NCI-H1436 treated with DMSO at 0.1 percent for 48 hours (cell line): ENCODE measurements at places on chromosomes 5 and 9.
A peak's percentile ranks its signal among the peaks of the same experiment; 100 is the strongest.

DNA sequence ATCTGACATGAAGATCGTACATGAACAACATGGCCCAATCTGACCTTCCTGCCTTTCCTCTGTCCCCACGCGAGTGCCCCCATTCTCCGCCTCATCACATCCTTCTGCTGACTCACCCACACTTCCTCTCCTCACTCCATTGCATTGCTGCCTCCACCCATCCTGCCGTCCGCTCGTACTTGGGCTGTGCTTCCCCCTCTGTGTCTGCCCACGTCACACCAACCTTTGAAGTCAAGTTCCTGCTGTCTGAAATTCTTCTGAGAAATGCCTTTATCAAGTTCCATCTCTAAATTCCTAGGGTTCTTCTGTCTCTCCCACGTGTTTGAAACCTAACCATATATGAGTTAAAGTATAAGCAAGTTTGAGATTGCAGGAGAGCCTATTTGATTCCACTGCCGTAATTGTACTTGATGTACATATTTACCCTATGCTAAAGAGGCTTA lies 18.0 kb upstream of the STARD4 start:
- DNase-seq: no peak

GRCh38 chr5:141868541-141868940 lies 9.7 kb downstream of the PCDH1 start:
- no peak for DNase-seq

DNA sequence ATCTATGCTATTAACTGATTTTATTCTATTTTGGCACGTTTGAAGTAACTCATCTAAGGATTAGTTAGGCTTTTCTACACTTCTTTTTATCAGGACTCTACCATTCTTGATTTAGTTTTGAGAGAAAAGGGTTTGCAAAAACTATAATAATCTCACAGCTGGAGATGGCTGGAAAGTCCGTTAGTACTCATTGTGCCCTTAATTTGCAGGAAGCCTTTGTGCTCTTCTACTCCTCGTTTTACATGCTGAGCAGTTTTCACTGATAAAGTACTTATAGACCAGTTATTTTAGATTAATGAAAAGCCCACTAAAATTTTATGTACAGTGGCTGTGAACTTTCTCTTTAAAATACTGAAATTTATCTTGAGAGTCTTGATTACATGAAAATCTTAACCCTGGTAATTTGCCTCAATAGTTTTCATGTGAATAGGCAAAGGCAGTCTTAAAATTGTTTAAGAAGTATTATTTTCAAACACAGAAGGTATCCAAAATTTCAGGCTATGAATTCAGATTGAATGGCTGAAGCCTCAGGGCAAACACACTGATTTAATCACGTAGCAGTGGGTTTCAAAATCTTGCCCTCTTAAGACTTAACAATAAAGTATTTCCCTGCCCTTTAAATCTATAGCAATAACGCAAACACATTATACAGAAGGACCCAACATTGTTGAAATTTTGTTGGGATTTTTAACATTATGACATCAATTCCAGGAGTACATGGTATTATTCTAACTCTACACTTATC lies 18.6 kb downstream of the MLLT3 start:
- DNase-seq: no peak

GRCh38 chr5:178235588-178235974 lies 3.0 kb upstream of the PHYKPL start:
- DNase-seq: no peak

DNA sequence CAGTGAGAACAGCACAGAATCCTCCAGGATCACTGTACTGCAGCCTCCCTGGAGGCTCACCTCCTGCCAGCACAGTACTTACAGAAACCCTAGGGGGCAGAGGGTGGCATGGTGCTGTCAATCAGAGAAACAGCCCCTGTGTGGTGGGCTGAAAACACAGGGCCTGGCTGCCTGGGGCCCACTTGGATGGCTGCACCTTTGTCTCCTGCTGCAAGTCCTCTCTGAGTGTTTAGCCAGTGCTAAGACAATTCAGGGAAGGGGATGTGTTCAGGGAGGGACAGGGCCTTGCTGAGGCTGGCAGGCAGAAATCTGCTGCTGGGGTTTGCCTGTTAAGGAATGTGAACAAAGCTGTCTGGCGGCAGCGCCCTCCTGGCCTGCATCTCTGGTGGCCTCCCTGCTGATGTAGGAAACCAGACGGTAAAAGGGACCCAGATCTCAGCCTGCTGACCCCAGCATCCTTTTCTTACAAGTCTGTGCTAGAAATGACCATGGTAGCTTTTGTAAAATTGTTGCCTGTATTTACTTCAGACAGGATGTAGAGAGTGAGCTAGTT lies 39.5 kb downstream of the PRRC2B start:
- no peak for DNase-seq

GRCh38 chr5:94316916-94317838 lies 301.2 kb downstream of the KIAA0825 start:
- no peak for DNase-seq

DNA sequence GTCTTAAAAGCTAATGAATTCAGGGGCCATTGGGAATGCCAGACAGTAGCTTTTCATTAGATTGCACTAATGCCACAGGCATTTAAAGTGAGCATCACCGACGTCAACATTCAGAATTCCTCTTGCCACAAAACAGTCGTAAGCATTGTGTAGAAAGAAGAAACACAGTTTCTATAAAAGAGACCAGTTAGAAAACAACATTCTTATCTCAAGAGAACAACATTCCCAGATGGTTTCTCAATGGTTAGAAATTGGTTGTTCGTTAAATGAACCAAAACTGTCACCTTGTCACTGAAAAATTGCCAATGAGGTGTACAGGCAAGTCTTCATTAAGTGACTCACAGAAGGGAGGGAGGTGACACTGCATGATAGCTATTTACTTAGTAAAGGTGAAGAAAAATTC lies 401.6 kb upstream of the PRR16 start:
- no peak for DNase-seq

GRCh38 chr9:94847486-94847885 lies 121.0 kb downstream of the AOPEP start:
- no peak for DNase-seq

DNA sequence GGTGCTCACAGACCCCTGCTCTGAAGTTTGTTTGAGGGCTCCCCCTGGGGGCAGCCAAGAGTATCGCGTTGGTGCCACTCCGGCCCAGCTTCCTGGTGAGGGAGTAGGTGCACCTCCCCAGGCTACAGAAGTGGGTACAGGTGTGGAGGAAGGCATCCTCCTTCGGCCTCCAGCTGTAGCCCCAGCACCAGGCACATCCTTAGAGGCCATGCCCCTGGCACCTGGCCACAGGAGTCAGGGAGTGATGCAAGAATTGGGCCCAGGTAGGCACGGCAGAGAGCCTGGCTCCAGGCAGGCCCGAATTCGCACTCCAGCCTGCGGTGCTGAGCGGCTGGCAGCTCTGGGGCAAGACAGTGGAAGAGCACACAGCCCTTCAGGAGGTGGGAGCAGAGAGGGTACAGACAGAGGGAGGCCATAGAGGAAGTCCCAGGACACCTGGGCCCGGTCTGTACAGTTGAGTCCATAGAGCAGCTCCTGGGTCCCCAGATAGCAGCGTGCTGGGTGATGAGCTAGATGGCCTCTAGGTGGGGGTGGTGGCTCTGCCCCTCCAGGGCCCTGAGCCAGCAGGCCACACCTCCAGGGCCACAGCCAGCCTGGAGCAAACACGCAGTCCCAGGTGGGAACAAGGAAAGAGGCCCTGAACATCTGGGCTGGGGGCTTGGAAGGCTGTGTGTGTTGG lies 2.4 kb downstream of the SAPCD2 start:
- DNase-seq: peak; percentile 58

DNA sequence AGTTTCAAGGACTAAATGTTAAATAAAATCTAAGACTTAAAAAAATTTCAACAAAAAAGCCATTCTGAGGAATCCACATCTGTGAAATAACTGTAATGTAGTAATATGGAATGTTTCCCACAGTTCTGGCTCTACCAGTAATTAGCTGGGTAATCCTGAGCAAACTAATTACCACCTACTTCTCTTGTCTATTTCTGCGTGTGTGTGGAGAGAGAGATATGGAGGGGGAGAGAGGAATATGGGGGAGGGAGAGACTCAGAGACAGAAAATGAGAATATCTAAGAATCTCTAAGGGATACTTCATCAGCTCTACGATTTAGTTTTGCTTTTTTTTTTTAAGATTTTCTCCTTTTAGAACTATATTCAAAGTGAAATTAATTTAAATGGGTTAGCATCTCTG lies 28.0 kb downstream of the TBCA start:
- no peak for DNase-seq

- DNase-seq: no peak
Observed at GRCh38 chr9:87801013-87801412, 75.1 kb downstream of the CTSL start.

DNA sequence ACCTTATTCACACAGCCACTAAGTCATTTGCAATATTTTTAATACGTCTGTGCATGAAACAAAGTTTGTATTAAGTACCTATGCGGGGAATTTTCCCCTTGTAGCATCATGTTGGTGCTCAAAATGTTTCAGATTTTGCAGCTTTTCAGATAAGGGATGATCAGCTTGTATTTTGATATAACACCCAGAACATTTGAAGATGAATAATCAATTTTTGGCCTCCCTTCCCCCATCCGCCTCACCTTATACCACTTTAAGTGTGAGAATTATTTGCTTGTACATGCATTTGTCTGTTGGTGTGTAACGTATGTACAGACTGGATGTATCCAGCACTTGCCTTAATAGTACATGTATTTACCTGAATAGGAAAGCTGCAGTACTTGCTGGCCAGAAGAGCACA lies 1.7 kb downstream of the JAK2 start:
- no peak for DNase-seq

GRCh38 chr5:145718956-145719355 lies 116.2 kb downstream of the PRELID2 start:
- DNase-seq: no peak

GRCh38 chr5:61600945-61601511 lies 269.0 kb downstream of the ZSWIM6 start:
- no peak for DNase-seq

GRCh38 chr9:87650611-87651295 lies 75.2 kb upstream of the CTSL start:
- DNase-seq: no peak

DNA sequence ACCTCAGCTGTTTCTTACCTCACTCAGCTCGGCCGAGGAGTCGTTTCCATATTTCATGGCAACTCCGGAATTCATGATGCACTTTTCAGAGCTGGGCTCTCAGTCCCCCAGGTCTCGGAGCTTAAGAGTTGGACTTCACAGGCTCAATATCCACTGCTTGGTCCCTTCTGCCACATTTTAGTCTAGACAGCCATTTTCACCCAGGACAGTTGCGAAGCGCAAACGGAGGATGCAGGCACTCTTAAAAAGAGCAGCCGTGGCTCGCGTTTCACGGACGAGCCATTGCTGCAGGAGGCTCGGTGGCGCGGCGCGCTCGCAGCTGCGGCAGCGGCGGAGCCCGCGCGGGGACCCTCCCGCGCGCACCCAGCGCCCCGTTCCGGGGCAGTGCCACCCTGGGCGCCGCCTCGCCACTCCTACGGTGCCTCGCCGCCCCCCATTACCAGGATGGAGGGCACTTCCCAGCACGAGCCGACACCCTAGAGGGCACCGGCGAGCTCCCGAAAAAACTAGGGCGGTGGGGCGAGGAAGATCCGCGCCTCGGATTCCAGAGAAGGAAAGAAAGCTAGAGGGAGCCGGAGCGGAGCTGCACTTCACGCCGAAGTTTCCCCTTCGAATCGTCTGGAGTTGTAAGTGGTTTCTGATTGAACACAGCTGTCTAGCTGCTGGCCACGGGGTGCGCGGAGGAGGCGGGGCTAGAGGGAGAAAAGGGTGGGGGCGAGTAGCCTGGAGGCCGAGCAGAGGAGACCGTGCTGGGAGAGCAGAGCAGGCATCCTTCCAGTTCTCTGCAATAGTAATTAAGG lies 140.3 kb downstream of the TSSK1B start:
- DNase-seq: no peak

DNA sequence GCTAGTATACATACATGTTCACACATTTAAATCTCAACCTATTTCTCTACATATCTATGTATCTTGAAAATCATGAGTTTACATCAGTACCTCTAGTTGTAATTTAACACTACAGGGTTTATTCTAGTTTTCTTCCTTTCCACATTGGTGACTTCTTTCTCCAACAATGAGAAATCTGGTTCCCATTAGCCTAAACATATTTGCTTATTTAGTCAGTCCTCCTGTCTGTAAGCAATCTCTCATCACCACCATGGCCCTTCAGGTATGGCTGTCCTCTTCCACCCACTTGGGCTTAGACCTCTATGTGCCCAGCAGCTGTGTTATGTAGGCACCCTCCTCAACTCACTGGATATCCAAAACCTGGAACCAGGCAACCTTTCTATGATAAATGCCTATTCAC lies 8.0 kb upstream of the SPATA31D1 start:
- no peak for DNase-seq

DNA sequence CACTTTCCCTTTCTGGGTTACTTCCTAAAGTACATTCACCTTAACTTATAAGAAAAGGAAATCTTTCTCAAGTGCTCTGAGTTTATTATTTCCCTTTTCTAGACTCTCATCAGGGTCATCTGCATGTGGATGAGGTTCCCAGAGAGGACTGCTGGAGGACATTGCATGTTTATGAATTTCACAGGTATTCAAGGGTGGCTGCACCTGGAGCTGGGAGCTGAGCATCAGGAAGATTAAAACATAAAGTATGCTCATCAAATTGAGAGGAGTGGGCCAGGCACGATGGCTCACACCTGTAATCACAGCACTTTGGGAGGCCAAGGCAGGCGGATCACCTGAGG lies 34.7 kb upstream of the PLIN2 start:
- no peak for DNase-seq

DNA sequence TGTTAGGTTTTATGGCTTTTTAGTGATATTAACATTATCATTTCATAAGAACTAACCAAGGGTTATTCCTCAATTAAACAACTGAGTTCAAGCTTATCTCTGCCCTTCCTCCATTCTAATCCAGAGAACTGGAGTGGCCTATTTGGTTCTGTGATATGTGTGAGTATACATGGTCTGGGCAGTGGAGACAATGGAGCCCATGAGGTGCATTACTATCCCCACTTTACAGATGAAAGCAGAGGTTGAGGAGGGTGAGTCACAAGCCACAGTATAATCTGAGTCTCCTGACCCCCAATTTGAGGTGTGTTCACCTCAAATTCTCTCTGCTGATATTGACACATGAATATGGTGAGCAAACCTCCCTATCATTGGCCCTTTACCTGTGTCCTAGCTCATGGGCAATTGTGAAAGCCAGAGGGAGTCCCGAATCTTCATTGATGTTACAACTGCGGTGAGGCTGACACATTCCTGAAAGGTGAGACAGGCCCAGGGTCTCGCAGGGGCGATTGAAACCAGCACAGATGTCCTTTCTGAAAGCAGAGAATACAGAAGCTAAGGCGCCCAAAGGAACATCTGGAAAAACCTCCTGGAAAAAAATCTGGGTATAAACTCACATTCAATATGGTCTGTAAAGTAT lies 217.2 kb downstream of the TARS1 start:
- DNase-seq: no peak
